Right kidney (tissue), 9 donors: ENCODE measurements at places on chromosomes 2 and 18.

- no peak for DNase-seq
Measured at GRCh38 chr18:35876243-35876642, 96.2 kb upstream of the RMP24 start.

- DNase-seq: no peak
Measured at GRCh38 chr2:133408671-133409070, 159.6 kb downstream of the NCKAP5 start.

DNA sequence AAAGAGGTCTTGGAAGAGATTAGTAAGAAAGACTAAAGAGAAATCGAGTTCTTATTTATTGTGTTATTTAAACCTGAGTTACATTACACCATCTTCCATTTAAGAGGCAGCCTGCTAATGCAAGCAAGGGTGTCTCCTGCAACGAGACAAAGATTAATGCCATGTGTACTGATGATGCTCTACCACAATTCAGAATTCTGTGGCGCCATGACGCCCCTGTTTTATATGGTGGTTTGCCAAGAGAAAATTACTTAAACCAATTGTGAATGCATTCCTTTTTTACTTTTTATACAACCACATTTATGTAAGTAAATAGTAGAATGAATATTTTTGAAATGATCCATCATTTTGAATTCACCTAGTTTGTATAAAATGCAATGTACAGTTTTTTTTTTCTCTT lies 356.1 kb upstream of the ZEB2 start:
- no peak for DNase-seq

- peak; percentile 42 for DNase-seq
Measured at GRCh38 chr18:46051731-46052461, 20.2 kb downstream of the PSTPIP2 start.

DNA sequence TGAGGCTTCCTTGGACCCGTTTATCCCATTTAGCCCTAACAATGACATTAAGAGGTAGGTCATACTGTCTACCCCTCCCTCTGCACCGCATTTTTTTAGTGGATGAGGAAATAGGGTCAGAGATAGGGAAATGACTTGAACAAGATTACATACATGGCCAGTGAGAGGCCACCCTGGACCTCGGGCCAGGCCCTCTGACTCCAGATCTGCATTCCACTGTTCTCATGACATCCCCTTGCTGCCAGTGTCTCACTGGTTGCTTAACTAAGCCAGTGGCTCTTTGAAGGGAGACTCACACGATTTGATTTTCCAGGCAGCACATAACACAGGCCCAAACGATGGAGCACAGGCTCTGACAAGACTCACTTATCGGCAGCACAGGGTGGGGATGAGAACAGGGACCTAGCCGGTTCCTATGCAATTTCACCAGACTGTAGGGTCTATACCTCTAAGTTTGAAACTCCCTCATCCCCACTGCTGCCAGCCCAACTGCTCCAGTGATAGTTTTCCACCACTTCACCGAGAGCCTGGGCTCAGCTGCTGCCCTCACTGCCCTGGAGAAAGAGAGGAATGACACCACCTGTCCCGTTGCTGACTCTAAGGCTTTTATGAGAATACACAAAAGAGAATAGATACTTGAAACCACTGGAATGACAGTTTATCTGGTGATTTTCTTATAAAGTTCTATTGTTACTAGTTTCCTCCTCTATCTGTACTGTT lies 82.5 kb downstream of the TMEM247 start:
- DNase-seq: no peak

- DNase-seq: no peak
Measured at GRCh38 chr2:233082931-233083755, 23.0 kb downstream of the INPP5D start.

GRCh38 chr2:134370655-134371445 lies 117.0 kb downstream of the MGAT5 start:
- DNase-seq: no peak

DNA sequence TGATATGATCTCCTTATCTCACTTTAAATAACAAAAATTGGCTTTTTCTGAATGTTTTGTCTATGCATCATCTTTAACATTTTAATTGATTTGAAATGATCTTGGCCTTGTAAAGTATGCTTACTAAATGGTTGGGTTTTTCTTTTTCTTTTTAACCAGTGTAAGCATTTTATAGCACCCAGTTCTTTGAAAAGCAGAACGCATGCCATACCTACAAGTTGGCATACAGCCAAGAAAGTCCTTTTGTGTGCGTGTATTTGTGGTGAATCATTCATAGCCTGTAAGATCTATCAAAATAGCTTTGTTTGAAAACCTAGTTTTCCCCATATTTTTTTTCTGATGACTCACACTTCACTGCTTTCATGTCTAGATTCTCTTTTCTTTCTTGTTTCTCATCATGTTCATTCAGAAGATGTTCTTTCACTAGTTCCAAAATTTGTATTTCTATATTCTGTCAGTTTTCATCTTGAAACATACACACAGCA lies 4.1 kb upstream of the VRK2 start:
- DNase-seq: no peak

- no peak for DNase-seq
Measured at GRCh38 chr18:9380101-9380500, 45.5 kb downstream of the TWSG1 start.
